ENCODE measurements at places on chromosomes 4 and X.

- no peak for DNase-seq
Measured at GRCh38 chr4:100809506-100809905, 291.7 kb upstream of the EMCN start.

- DNase-seq: no peak
Measured at GRCh38 chr4:186644311-186644638, 79.4 kb downstream of the FAT1 start.

DNA sequence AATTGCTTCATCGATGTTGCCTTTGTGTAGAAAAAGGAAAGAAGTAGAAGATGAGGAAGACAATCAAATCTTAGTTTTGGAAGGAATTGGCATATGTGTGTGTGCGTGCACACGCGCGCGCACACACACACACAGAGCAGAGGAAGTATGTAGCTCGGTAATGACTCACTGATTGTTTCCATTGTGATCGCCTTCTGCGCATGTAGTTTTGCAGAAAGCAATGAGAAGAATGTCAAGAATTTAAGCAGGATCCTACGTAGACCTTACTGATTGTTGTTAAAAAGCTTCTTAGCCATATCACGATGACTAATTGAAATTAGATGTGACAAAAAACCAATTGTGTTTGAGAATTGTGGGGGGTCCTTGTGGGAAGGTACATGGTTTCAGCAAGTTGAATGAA, 12.8 kb upstream of the LIMCH1 start:
- DNase-seq: no peak

GRCh38 chrX:41858161-41858775, 65.1 kb downstream of the CASK start:
- no peak for DNase-seq

GRCh38 chrX:103831342-103831802, 685 bp downstream of the RAB9B start:
- DNase-seq: peak; percentile 66

DNA sequence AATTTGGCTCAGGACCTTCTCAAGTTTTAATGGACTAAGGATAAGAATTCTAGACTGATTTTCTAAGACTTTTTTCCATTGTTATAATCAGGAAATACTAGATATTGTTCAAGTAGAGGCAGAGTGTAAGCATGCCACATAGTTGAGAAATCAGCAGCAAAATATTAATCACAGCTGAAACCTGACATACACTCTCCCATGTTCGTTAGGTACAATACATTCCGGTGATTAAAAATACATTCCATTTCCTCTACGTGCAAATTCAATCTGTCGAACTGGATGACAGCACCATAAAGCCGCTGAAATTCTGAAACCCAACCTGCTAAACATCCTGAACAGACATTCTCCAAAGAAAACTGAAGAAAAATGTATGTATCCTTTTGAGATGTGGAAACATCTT, 587.6 kb upstream of the DIPK2B start:
- DNase-seq: no peak

- DNase-seq: no peak
Measured at GRCh38 chrX:11664211-11665167, 1.2 kb downstream of the ARHGAP6 start.

GRCh38 chr4:179123084-179123483, 1680.8 kb upstream of the AGA start:
- no peak for DNase-seq

GRCh38 chr4:61336488-61336887, 136.4 kb downstream of the ADGRL3 start:
- DNase-seq: no peak

DNA sequence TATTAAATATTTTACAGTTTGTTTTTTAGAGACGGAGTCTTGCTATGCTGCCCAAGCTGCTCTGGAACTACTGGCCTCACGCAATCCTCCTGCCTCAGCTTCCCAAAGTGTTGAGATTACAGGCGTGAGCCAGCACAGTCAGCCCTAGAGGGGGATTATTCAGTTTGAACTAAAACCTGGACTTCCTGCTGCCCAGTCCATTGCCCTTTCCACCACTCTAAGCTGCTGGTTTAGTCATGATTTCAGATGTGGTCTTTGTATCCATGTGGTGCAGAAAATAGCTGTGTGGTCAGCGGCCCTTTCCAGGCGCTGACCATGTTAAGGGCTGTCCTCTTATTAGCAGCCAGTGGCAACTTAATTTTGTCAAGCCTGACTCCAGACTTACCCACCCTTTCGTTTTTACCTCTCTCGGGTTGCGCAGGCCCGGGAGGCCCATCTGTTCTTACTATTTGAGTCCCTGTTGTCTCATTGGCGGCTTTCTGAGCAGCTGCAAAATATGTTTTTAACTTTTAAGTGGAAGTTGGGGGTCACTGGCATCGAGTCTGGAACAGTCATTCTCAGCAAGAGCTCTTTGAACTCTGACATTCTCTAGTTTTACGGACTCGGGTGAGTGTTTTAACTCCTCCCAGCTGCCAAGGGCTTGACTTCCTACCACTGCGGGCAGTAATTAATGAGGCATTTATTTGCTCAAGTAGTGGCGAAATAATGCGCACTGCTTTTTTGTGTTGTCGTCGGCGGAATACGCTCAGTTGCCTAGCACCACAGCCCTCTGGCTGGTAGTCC, 773 bp upstream of the VMA21 start:
- peak; percentile 42 for DNase-seq

- no peak for DNase-seq
Measured at GRCh38 chr4:68342134-68342533, 7.8 kb downstream of the YTHDC1 start.

- DNase-seq: peak; percentile 62
Measured at GRCh38 chr4:139015948-139016471, 429 bp downstream of the NOCT start.

GRCh38 chr4:152850377-152850776, 70.6 kb downstream of the ARFIP1 start:
- peak; percentile 43 for DNase-seq

DNA sequence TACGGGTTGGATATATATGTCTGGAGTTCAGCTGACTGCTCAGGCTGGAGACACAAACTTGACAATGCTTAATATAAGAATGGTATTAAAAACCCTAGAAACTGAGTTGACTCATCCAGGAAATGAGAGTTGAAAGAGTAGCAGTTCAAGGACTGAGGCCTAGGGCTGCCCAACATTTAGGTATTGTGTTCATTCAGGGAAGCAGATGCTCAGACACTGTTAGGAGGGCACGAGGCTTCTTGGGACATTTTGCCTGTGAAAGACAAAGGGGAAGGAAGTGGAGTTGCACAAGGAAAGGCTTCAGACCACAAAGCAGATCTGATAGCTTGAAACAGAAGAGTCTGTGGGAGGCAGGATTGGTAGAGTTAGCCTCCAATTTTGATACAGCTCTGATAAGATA, 52.0 kb upstream of the HS3ST1 start:
- peak; percentile 67 for DNase-seq

GRCh38 chr4:84932462-84932861, 34.0 kb downstream of the WDFY3 start:
- DNase-seq: no peak

DNA sequence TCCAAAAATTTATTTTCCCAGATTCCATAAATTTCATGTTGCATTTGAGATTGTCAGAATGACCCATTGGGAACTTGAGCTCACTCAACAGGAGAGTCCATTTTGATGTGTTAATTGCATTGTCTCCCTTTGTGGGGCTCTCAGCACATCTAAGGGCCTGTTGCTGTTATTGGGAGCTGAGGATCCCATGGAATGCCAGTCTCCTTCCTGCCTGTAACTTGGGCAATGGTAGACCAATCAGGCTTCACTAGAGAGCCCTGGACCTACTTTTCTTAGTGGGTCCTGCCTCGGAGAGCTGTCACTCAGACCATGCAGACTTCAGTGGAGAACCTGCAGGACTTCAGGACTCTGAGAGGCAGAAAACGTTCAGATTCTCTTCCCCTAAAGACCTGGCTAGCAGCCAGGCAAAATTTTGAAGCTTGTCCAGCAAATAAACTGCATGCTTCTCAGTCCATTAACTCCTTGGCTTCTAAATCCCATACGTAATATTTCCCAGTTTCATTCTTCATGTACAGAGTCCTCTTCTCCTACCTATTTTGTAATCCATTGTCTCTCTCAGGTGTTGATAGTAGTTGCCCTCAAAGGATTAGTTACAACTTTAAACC, 25.1 kb downstream of the OCRL start:
- DNase-seq: no peak

- DNase-seq: no peak
Measured at GRCh38 chrX:111020283-111020682, 75.7 kb upstream of the PAK3 start.

DNA sequence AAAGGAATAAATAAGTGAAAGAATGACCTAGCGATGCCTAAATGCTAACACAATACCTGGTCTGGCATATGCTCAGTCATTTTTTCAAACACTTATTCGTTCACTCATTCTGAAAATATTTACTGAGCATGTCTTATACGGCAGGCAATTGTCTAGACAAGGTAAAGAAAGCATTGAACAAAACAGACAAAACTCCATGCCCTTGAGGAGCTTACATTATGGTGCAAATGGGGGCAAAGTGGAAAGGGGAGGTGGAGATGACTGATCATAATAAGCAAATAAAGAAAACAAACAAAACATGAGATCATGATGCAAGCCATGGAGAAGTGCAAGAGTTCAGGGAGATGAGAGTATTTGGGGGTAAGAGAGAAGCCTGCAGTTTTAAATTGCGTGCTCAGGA, 334.6 kb upstream of the PPARGC1A start:
- DNase-seq: no peak

DNA sequence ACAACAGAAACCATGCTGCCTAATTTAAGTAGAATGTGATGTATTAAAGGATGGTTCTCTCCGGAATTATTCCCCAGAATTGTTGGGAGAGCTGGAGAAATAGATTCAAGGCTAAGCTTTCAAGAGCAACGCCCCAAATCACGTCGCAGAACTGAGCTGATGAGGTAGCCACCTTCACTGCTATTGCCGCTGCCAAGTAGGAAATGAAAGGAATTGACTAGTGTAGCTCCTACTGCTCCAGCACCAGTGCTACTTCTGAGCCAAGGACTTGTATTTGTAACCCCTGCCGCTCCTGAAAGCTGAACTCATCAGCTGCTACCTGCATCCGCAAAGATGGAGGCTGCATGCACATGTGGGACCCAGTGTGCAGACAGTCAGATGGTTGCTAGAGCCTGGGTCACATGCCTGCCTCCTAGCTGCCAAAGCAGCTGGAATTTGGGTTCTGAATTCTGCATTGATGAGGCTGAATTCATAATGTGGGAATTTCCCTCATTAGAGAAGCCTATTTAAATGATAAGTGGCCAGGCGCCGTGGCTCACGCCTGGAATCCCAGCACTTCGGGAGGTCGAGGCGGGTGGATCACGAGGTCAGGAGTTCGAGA, 173.9 kb downstream of the PDGFRA start:
- DNase-seq: no peak

GRCh38 chr4:3730422-3731190, 35.6 kb upstream of the ADRA2C start:
- DNase-seq: no peak

DNA sequence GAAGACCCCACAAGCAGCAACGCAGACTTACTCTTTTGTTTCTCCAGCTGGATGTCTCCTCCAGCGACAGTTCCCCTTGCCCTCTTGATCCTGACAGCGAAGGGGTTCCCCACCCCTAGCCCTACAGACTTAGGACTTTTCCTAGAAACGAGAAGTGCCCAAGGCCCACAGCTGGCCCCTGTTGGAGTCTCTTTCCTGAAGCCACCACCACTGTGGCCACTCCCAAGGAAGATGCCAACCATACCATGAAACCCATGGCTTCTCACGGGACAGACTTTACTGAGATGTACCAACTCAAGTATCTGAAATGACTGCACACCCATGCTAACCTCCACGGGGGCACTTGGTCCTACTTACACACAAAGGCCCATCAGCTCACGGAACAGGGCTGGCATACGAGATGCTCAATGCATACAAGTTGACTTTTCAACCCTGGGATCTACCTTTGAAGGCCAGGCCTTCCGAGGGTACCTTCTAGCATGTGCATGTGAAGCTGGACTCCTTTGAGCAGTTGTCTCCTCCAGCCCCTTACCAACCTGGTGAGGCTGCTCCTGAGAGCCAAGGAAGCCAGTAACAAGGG, 924 bp upstream of the IRAK1 start:
- DNase-seq: peak; percentile 39

DNA sequence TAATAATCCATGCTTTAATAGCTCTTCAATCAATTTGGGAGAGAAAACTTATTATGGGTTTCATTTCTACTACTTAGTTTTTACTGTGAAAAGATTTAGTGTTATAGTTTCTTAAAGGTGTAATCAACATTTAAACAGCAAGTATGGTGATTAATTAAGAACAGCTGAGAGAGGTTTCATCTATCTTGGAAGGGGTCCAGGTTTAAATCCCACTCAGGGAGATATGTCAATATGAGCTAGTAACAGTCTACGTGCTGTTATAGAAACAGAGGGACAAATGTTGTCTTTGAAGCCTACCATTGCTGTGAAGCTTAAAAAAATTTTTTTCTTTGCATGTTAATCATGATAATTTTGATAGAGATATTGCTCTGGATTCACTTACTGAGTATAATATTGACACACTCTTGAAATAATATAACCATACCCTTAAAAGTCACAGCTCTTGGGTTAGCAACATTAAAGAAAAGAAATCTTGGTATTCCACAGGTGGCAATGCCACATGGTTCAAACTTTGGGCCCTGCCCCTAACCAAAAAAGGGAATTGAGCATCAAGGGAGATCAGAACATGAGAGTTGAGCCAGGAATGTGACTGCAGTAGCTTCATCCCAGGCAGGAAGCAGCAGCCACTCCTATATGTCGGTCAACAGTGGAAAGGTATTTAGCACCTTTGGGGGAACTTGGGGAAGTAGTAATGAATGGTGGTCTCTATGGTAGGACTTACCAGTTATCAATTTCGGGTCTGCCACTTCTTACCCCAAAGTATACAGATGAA, 107.8 kb downstream of the ANK2 start:
- no peak for DNase-seq

GRCh38 chr4:61275241-61275640, 75.1 kb downstream of the ADGRL3 start:
- DNase-seq: no peak

GRCh38 chr4:85028910-85029309, 62.4 kb upstream of the WDFY3 start:
- DNase-seq: no peak

DNA sequence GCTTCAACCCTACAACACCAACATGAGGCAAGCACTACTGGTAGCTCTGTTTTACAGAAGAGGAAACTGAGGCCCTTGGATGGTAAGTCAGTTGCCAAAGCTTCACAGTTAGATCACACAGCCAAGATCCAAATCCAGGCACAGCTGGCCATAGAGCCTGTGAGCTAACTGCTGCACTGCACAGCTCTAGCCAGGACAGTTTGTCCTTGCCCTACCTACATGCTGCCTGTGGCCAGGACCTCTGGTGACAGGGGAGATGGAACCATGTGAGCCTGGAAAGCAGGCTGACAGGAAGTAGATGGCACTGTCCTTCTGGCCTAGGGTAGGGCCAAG, 257.8 kb downstream of the FBXW7 start:
- DNase-seq: no peak

- DNase-seq: peak; percentile 25
Measured at GRCh38 chr4:169791527-169792156, 33.9 kb upstream of the HPF1 start.

- no peak for DNase-seq
Measured at GRCh38 chr4:55365345-55365728, 19.3 kb downstream of the SRD5A3 start.

- no peak for DNase-seq
Measured at GRCh38 chr4:106986486-106986885, 49.6 kb downstream of the DKK2 start.

- DNase-seq: peak; percentile 17
Measured at GRCh38 chrX:113929004-113929403, 654.9 kb upstream of the HTR2C start.
